Activated CD4-positive, CD25-positive, alpha-beta regulatory T cell treated with anti-CD3 and anti-CD28 coated beads, Interleukin-2, amount 50 U/mL, for 24 hours (primary cell): ENCODE measurements at places on chromosomes 3 and 15.

- no peak for ATAC-seq
These were observed 19.1 kb downstream of the DPH3 start for GRCh38 chr3:16245609-16246008.

DNA sequence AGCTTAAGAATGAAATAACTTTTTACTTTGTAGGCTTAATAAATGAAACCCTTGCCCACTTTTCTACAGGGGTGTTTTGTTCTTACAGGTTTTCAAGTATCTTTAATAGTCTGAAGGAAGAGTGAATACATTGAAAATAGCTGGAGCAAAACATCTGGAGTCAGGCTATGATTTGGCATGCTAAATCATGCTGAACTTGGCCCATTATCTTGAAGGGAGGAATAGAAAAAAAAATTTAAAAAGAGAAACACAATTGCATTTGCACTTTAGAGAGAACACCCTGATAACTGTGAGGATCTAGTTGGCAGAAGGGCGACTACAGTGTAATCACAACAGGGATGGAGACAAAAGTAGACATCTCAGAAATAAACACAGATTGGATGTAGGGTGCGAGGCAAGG lies 1.8 kb upstream of the IQGAP1 start:
- no peak for ATAC-seq

DNA sequence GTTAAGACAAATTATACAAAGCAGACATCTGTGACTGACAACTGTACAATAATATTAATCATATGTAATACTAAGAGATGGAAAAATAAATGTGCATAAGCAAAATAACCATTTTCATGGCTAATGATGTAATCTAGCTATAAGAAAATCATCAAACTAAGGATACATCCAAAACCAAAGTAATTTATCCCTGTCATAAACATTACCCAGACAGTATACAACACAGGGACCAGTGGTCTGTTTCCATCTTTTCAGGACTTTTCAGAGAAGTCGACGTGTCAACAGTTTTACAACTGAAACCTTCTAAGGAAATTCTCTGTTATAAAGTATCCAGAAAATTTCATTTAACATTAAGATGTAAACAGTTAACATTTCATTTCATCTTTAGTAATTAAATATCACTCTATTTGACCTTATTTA lies 11.0 kb downstream of the THBS1 start:
- no peak for ATAC-seq

DNA sequence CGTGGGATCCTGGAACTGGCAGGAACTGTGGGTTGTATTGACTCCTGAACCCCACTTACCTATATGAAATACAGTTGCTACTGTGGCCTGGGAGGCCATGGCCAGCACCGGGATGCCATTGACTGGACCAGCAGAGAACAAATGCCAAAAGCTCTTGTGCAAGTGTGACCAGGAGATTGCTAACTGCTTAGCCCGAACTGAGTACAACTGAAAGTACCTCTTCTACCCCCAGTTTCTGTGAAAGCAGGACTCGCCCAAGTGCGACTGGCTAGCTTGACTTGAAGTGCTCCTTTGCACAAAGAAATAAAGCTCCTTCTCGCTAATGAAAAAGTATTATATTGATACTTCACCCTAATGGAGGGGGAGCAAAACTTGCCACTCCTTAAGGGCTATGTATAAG lies 101.3 kb upstream of the ATP11B start:
- ATAC-seq: no peak

GRCh38 chr3:45078910-45079522 lies 52.9 kb downstream of the CLEC3B start:
- ATAC-seq: no peak

DNA sequence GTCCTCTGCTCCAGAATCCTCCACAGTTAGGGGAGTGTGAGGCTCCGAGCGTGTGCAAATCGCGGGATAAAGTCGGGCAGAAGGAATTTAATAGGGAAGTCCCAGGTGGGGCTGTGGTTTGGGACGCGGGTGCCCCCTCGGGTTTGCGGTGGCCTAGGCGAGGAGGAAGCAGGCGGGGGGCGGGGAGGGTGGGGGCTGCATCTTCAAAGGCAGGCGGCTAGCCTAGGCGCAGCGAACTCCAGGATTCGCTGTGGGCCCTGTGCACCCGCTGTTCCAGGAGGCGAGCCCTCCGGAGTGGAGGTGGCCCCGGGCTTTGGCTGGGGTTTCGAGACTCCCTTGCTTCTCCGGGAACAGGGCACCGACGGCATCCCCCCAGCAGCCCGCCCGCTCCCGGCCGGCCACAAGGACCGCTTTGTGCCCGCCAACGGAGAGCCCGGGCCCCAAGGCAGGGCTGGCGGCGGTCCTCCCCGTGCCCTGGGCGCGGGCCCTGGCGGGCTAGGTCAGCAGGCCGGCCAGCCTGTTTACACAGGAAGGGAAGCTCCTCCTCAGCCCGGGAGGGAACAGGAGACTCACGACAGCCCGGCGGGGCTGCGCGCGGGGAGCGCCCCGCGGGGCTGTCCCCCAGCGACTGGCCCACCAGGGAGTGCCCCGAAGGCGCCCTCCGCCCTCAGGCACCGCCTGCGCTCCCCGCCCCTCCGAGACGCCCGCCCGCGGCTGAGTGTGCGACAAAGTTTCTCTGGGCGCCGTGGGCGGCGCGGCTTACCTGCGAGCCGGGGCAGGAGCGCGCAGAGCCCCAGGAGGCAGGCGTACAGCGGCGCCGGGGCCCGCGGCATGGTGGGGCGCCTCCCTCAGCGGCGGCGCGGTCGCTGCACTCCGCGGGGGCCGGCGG lies 753 bp downstream of the ITGB5 start:
- ATAC-seq: peak; percentile 48

DNA sequence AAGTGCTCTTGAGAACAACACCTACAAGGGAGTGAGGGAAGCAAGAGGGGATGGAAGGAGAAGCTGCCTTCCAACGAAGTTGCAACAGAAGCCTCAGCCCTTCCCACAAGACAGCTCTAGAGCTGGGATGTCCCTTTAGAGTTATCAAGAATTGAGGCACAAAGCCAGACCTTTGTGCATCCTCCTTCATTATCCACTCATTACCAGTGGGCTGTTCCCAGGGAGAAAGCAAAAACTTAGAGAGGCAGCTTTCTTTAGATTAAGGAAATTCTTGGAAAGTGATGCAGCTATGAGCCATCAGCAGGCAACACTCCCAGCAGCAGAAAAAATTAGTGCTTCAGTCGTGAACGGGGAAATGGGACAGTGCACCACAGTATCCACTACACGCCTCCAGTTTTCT lies 10.6 kb upstream of the CD96 start:
- ATAC-seq: no peak

DNA sequence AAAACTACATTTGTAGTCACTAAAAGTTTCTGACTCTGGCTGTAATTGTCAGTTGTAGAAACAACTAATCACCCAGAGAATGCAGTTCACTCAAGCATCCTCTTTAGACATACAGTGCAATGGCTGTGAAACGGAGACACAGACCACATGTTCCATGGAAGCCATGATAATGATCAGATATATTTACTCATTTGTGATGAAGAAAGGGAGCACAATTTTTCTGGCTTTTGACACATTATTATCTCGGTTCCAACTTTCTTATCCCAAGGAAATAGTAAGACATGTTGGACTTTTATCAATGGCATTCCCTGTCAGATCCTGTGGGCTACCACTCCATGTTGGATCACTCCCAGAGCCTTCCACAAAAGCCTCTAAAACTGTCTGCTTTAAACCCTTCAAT lies 215.0 kb upstream of the LRIG1 start:
- no peak for ATAC-seq
